ENCODE measurements at places on chromosomes 11 and 22.

DNA sequence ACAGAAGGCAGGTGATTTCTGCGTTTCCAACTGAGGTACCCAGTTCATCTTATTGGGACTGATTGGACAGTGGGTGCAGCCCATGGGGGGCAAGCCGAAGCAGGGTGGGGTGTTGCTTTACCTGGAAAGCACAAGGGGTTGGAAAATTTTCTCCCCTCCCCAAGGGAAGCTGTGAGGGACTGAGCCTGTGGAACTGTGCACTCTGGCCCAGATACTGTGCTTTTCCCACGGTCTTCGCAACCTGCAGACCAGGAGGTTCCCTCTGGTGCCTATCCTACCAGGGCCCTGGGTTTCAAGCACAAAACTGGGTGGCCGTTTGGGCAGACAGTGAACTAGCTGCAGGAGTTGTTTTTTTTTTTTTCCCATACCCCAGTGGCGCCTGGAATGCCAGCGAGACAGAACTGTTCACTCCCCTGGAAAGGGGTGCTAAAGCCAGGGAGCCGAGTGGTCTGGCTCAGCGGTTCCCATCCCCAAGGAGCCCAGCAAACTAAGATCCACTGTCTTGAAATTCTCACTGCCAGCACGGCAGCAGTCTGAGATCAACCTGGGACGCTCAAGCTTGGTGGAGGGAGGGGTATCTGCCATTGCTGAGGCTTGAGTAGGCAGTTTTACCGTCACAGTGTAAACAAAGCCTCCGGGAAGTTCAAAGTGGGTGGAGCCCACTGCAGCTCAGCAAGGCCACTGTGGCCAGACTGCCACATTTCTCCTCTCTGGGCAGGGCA lies 97.2 kb downstream of the JRKL start:
- DNase-seq, result no peak

- no peak for DNase-seq
Measured at GRCh38 chr22:37854946-37855345, 5.7 kb downstream of the EIF3L start.

DNA sequence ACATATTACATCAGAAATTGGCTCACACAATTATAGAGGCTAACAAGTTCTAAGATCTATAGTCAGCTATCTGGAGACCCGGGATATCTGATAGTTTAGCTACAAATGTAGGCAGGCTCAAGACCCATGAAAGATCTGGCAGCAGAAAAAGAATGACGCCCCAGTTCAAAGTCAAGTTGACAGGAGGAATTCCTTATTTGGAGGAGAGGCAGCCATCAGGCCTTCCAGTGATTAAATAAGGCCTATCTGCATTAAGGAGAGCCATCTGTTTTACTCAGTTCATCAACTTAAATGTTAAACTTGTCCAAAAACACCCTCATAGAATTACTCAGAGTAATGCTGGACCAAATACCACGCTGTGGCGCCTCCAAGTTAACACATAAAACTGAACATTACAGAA lies 1402.6 kb downstream of the FAM181B start:
- DNase-seq, result no peak

- DNase-seq, result peak; percentile 28
Measured at GRCh38 chr11:133082841-133083488, 449.3 kb downstream of the OPCML start.

- DNase-seq, result no peak
Measured at GRCh38 chr11:61574611-61575010, 6.3 kb downstream of the SYT7 start.

GRCh38 chr11:15727520-15727914 lies 612.8 kb downstream of the INSC start:
- no peak for DNase-seq

- DNase-seq, result no peak
Measured at GRCh38 chr22:40654522-40655167, 18.1 kb upstream of the MRTFA start.

- DNase-seq, result no peak
Measured at GRCh38 chr11:116357784-116358544, 414.8 kb downstream of the BUD13 start.

GRCh38 chr11:46633291-46634217 lies 16.2 kb downstream of the ATG13 start:
- no peak for DNase-seq

GRCh38 chr11:122345586-122345985 lies 229.6 kb upstream of the BLID start:
- no peak for DNase-seq

GRCh38 chr11:23556163-23556750 lies 696.0 kb upstream of the CCDC179 start:
- DNase-seq, result no peak

GRCh38 chr22:27719535-27720227 lies 81.9 kb downstream of the MN1 start:
- no peak for DNase-seq

DNA sequence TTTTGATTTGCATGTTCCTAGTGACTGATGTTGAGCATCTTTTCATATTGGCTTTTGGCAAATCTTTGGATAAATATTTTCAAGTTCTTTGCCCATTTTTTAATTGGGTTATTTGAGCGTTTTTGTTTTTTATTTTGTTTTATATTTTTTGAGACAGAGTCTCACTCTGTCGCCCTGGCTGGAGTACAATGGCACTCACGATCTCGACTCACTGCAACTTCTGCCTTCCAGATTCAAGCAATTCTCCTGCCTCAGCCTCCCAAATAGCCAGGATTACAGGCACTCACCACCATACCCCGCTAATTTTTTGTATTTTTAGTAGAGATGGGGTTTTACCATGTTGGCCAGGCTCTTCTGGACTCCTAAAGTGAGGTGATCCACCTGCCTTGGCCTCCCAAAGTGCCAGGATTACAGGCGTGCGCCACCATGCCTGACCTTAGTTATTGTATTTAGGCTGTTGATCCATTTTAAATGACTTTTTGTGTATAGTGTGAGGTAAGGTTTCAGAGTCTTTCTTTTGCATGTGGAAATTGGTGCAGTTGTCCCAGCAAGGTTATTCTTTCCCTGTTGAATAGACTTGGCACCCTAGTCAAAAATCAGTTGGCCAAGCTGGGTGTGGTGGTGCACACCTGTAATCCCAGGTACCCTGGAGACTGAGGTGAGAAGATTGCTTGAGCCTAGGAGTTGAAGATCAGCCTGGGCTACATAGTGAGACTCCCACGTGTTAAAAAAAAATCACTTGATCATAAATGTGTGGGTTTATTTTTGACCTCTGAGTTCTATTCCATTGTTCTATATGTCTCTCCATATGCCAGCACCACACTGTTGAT lies 23.7 kb upstream of the AIFM3 start:
- no peak for DNase-seq

DNA sequence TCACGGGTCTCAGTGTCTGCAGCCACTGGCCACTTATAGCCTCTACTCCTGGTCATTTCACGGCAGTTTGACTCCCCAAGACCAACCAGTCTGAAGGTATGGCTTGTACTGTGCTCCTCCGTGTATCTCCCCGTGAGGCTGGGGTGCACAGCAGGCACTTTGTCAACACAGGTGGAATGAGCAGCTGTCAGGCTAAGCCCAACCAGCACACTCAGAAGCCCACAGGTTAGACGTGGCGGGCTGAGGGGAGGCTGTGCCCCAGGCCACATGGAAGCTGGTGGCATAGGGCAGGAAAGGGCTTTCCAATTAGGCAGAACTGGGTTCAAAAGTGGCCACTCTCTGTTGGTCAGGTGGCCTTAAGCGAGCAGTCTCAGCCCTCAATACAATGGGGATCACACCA lies 7.0 kb downstream of the TP53I11 start:
- DNase-seq, result no peak

GRCh38 chr11:61061081-61061826 lies 41.0 kb upstream of the CD5 start:
- peak; percentile 71 for DNase-seq

- no peak for DNase-seq
Measured at GRCh38 chr22:50577697-50577986, 585 bp downstream of the CPT1B start.

GRCh38 chr11:42827845-42828244 lies 484.0 kb upstream of the API5 start:
- DNase-seq, result no peak

DNA sequence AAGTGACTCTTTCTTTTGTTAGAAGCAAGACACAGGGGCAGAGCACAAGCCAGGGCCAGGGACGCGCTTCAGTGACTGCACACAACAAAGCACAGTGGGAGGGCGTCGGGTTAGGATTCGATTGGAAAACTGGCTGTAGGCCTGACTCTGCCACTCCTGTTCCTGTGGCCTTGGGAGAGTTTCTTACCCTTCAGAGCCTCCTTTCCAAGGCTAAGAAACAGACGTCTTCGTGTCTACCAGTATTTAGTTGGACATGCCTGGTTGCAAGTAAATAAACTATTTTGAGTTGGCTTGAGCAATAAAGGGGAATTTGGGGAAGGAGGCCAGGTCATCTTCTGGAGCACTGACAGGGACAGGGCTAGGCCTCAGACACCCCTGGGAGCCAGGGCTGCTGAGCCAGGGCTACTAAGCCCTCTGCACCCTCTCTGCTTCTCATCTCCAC lies 549.1 kb downstream of the INSC start:
- no peak for DNase-seq

DNA sequence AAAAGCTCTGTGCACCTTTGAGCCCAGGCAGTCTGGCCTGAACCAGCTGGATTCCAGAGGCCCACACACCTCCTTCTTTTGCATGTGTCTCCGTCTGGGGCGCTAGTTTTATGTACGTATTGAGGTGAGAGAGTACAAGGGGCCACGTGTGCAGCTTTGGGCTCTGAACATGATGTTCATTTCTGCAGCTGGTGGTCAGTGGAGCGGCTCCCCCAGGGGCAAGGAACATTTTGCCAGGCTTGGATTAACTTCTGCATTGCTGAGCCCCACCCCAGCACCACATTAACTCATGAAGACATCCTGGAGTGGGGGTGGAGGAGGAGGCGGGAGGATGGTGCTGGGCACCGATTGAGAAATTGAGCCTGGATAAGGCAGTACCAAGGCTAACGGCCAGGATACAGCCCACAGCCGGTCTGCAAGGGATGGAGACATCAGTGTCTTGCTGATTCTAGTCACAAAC lies 13.8 kb downstream of the USP2 start:
- no peak for DNase-seq

GRCh38 chr11:1929621-1930461 lies 10.3 kb downstream of the TNNT3 start:
- DNase-seq, result no peak

DNA sequence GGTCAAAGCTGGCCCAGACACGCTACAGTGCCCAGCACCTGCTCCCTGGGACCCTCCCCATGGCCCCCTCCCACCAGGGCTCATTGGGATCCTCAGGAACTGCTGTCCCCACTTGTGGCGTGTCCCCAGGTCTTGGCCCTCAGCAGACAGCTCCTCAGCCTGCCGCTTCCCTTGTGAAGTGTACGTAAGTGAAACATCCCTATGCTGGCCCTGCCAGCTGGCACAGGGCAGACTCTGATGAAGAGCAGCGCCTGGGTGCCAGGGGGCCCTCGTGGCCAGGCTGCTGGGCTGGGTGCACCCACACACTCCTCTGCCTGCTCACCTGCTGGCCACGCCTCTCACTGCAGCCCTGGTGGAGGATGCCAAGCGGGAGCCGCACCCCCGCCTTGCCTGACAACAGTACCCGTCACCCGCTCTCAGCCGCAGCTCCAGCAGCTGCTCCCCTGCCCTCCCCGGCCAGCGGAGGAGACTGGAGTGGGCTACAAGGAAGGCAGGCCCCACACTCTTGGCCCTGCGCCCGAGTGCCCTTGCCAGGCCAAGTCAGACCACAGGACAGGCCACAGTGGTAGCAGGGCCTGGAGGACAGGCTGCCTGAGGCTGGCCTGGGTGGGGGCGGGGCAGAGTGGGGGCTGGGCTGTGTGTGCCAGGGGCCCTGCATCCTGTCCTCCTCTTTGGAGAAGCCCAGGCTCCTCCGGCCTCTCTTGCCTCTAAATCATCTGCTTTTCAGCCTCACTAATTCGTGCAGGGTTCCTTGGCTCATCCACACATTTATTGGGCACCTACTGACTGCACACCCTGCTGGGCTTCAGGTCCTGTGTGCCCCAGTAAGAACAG lies 39.5 kb downstream of the IGF2 start:
- DNase-seq, result no peak

- DNase-seq, result no peak
Measured at GRCh38 chr11:30527566-30527965, 58.6 kb downstream of the MPPED2 start.

- DNase-seq, result peak; percentile 24
Measured at GRCh38 chr11:74739546-74740270, 8.5 kb upstream of the CHRDL2 start.

DNA sequence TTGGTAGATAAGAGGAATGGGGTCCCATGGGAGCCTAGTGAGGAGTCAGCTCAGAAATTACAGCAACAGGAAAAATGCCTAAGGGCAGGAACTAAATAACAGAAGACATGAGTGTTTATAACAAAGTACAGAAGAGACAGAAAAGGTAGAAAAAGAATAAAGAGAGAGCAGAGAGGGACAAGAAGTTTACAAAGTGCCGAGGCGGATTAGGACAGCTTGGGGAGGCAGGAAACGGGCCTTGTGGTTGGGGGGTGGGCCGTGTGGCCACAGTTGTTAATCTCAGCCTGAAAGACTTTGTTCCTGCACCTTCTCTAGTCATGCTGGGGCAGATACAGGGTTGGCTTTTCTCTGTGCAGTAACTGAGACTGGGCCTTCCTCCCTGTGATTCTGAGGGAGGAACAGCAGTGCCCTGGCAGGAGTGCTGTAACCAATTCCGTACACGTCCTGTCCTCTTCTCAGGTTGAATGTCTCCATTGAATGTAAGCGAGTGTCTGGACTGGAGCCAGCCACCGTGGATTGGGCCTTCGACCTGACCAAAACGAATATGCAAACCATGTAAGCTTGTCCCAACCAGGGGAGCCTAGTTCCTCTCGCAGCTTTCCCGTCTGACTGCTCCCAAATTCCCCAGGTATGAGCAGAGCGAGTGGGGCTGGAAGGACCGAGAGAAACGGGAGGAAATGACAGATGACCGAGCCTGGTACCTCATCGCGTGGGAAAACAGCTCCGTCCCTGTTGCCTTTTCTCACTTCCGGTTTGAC lies 13.2 kb downstream of the NAA40 start:
- no peak for DNase-seq

GRCh38 chr11:106329273-106330018 lies 252.0 kb downstream of the AASDHPPT start:
- DNase-seq, result no peak

DNA sequence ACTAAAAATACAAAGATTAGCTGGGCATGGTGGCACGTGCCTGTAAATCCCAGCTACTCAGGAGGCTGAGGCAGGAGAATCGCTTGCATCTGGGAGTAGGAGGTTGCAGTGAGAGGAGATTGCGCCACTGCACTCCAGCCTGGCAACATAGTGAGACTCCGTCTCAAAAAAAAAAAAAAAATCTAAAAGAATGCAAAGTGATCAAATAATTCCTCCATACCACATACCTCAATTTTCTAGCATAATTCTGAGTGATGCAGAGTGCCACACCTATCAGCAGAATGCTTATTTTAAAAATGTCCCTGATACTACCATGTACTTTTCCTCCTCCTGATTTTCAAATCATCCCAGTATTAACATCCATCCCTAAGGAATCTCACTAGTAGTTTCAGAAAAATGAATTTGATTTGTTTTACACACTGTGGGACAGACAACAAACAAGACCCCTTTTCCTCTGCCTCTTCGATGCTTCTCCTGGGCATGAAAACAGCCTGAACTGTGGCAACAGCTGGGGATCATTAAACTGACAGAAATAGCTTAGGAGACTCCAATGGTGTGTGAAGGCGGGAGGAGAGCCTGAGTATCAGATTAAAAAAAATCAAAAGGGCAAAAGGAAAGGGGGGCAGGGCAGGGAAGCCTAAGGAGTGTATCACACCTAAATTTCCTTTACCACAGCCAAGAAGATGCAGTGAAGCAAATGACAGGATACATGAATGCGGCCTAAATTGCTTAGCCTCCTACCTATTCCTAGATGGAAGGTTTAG lies 114.7 kb downstream of the SGSM3 start:
- DNase-seq, result no peak

GRCh38 chr11:128471138-128471661 lies 116.2 kb downstream of the ETS1 start:
- peak; percentile 43 for DNase-seq
